ENCODE measurements at places on chromosomes 11 and 22.

- DNase-seq, result no peak
Observed at GRCh38 chr11:11086979-11087378, 229.1 kb upstream of the ZBED5 start.

- no peak for DNase-seq
Observed at GRCh38 chr11:4017129-4017528, 77.5 kb upstream of the RRM1 start.

- DNase-seq, result no peak
Observed at GRCh38 chr22:39723463-39723862, 152.9 kb downstream of the CACNA1I start.

DNA sequence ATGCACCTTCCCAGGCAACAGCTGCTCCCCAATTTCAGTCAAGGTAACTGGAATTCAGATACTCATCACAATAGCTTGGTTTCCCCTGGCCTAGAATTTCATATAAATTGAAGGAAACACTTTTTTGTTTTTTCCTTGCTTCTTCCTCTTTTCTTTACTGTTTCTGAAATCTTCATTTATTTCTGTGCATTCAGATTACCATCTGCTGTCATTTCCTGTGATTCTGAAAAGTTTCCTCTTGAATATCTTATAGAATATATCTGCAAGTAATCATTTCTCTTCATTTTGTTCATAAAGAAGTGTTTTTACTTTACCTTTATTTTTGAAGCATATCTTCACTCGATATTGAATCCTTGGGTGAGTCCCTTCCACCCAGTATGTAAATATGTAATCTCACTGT lies 85.3 kb downstream of the GAB4 start:
- no peak for DNase-seq

DNA sequence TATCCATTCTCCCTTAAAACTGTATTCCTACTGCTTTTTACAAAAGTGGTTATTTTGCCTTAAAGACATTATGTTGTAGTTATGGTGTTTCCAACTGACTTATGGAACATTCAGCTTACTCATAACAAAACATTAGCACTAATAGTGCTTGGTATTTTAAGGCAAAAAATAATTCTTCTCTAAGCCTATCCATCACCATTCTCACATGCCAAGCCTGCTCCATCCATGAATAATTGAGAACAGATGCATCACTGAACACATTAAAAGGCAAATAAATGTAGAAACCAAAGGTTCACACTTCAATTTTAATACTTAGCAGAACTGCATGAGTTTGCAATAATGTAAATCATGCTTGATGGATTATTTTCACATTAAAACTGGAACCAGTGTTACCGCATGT lies 42.3 kb upstream of the DDI1 start:
- no peak for DNase-seq

DNA sequence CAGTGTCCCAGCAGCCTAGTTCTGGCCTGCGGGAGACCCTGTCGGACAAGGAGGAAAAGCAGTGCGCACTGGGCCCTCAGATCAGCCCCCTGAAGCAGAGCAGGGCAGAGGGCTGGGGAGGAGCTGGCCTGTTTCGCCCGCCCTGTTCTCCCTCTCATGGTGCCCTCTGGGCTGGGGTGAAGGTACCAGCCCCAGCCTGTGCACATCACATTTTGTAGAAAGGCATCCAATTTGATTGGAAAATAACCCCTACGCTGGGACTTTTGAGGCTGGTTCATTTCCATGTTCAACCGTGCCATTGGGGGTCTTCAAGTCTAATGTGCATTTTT lies 832 bp upstream of the NAP1L4 start:
- DNase-seq, result no peak
